Activated naive CD4-positive, alpha-beta T cell treated with anti-CD3 and anti-CD28 coated beads, Interleukin-2, amount 50 U/mL, for 16 hours (primary cell): ENCODE measurements at places on chromosomes 7 and 10.

- DNase-seq, result no peak
Observed at GRCh38 chr7:968205-969105, 6.9 kb downstream of the COX19 start.

GRCh38 chr10:84715911-84716310, 387.5 kb downstream of the CCSER2 start:
- no peak for DNase-seq

GRCh38 chr10:125064681-125065492, 95.5 kb downstream of the CTBP2 start:
- DNase-seq, result no peak

- DNase-seq, result no peak
Observed at GRCh38 chr10:22698941-22699440, 15.4 kb downstream of the PIP4K2A start.

- DNase-seq, result no peak
Observed at GRCh38 chr10:131226446-131227162, 84.9 kb downstream of the TCERG1L start.

DNA sequence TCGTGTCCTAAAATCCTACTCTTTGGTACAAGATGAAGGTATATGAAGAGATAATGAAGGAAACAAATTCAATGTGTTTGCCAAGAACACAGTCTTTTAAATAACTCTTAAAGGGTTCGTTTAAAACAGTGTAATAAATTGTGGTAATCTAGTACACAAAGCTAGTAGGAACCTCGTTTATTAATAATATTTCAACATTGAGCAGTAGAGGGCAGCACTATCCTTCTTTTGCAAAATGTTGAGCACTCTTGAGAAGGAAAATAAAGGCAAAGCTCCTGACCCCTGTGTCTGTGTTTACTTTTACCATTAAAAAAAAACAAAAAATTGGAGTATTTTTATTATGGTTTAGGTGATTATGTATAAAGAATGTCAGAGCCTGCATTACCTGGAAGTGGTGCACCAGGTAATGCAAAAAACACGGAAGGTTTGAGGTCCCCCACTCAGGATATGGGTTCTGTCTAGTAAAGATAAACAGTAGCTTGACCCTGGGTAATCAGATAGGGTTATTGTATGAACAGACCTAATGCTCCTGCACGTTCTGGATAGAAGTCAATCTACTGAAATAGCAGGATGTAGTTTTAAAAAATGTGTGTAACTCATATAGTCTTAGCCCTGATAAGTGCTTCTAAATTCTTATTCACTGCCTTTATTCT, 5.7 kb upstream of the GOT1 start:
- DNase-seq, result no peak

DNA sequence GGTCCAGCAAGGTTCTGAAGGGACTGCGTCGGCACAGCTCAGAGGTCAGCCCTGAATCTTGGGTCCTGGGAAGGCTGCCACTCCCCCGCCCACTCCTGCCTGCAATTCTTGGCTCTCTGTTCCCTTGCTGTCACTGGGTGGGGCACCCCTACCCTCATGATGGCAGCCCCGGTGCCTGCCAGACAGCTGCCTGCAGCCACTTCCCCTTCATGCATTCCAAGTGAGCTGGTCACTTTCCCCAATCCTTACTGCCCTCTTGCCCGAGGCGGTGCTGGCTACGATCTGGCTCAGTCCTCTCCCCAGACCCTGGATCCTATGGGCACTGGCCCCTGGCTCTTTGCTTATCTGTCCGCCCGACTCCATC, 14.2 kb downstream of the MYL10 start:
- DNase-seq, result no peak

DNA sequence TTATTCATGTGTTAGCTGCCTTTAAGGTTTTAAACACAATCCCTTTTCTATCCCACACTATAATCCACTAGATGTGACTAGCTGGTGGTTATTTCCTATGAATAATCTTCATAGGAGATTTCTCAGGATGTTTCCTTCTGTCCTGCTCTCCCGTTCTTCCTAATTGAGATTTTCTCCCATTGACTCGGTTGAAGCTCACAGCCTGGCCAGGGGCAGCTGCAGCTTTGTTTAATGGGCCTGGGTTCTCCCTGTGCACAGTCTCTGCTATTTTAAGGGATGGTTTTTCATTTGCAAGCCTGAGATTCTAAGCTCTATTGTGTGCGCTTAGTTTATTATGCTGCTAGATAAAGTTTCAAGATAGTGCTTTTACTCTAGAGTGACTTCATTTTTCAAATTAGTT, 283.4 kb upstream of the AOAH start:
- no peak for DNase-seq

- DNase-seq, result no peak
Observed at GRCh38 chr10:113453351-113453750, 99.5 kb upstream of the HABP2 start.
